ENCODE measurements at places on chromosomes 12 and 14. TPM values are rescaled to one million over a fixed set of nuclear protein-coding genes. Genes with fewer than 3 reads are reported as not detected.

GRCh38 chr14:74508292-74508731 is 14.7 kb downstream of the ISCA2 start:
- no peak for DNase-seq

DNA sequence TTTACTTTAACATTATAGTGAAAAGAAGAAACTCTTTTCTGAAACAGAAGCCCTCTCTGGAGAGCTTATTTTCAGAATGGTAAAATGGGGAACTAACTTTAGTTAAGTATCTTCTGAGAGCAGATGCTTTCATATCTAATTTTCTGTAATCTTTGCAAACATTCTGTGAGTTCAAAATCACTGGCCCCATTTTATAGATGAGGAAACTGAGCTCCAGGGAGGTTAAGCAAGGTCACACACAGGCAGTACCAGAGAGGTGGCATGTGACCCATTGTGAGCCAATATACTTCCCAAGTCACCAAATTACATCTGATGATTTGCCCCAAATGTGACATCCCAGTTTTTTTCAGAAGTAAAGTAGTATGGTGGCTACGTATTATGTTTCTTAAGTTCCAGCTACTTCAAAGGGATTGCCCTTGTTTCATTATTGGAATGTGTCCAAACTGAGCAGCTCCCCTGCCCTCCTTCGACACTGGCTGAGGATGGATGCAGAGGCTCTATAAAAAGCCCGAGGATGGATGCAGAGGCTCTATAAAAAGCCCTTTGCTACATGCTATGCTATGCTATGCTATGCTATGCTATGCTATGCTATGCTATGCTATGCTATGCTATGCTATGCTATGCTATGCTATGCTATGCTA is 36.2 kb upstream of the NUDT4 start:
- DNase-seq, result no peak

DNA sequence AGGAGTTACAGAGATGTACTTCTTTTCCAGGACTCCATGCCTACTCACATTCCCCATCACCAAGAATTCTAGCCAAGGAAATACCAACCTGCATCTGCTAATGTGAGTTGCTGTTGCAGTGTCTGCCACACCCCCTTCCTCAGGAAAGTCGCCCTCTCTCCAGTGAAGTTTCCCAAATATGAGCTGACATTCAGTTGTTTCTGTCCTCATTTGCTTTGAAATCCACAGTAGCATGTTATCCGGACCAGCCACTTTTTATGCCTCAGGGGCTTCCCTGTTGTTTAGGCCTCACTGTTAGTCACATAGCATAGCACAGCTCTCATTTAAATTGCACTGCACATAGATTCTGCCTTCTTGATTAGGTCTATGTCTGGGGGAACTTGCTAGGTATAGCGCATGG is 212.4 kb downstream of the EGLN3 start:
- no peak for DNase-seq

- no peak for DNase-seq
These were observed 28.0 kb upstream of the GARIN6 start for GRCh38 chr12:99619389-99620158.

DNA sequence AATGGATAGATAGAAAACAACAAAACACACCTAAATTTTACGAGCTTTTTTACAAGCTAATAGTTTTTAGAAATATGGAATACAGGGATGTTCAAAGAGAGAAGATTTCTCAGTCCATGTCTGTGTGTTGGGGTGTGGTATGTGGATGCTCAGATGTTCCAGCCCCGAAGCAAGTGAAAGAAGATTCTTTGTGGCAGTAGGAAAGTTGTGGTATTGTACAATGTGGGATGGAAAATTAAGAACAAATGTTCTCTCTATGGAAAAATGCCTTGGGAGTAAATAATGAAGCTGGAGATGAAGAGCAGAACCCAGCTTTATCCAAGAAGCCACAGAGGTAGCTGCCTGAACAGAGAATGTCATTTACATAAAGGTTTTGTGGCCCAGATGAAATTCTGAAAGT is 150.3 kb upstream of the PRKD1 start:
- no peak for DNase-seq

GRCh38 chr14:39217214-39217879 is 16.4 kb upstream of the MIA2 start:
- DNase-seq, result no peak

GRCh38 chr12:27577688-27578087 is 53.7 kb downstream of the PPFIBP1 start:
- DNase-seq, result no peak

- DNase-seq, result no peak
These were observed 9.5 kb upstream of the KRT7 start for GRCh38 chr12:52223406-52224039.

GRCh38 chr14:104633276-104634137 is 28.9 kb upstream of the TMEM179 start:
- DNase-seq, result no peak

DNA sequence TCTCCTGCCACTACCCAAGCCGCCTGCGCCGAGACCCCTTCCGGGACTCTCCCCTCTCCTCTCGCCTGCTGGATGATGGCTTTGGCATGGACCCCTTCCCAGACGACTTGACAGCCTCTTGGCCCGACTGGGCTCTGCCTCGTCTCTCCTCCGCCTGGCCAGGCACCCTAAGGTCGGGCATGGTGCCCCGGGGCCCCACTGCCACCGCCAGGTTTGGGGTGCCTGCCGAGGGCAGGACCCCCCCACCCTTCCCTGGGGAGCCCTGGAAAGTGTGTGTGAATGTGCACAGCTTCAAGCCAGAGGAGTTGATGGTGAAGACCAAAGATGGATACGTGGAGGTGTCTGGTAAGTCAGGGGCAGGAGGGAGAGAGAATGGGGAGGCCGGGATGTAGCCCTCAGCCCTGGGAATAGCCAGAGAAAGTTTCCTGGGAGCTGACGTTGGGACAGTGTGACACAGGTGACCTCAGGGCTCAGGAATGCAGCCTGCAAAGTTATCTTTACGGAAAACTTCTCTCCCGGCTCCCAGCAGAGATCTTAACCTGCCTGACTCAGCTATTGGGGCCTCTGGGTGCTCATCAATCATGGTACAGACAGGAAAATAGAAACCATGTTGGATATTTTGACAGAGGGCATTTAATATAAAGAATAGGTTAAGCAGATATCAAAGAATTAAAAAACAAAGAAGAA is 747 bp downstream of the HSPB8 start:
- no peak for DNase-seq

DNA sequence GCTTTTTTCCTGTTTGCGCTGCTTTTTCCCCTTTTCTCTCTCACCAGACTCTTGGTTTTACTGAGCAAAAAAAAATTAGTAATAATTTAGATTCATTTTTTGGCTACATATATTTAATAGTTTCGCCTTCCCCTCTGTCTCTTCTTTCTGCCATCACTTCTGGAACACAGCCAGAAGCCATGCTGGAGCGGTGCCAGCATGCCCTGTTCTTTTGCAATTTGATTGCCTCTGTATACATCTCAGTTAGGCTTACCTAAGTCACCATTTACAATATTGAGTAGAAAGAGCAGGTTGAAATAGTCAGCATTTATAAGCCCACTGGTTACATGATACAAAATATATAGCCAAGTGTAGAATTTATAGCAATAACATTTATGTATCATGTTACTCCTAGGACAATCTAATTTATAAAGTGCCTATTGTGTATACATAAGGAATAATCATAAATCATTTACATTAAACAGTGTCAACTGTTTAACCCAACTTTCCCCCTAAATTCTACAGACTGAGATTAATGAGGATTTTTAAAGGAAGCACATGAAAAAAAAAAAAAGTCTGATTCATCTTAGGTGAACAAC is 413.8 kb upstream of the SOX5 start:
- no peak for DNase-seq

Gene AQP2
- total RNA-seq, result not detected

Gene IL22
- not detected for total RNA-seq
